ENCODE measurements at places on chromosomes 2 and 18.
A peak's percentile ranks its signal among the peaks of the same experiment; 100 is the strongest.

DNA sequence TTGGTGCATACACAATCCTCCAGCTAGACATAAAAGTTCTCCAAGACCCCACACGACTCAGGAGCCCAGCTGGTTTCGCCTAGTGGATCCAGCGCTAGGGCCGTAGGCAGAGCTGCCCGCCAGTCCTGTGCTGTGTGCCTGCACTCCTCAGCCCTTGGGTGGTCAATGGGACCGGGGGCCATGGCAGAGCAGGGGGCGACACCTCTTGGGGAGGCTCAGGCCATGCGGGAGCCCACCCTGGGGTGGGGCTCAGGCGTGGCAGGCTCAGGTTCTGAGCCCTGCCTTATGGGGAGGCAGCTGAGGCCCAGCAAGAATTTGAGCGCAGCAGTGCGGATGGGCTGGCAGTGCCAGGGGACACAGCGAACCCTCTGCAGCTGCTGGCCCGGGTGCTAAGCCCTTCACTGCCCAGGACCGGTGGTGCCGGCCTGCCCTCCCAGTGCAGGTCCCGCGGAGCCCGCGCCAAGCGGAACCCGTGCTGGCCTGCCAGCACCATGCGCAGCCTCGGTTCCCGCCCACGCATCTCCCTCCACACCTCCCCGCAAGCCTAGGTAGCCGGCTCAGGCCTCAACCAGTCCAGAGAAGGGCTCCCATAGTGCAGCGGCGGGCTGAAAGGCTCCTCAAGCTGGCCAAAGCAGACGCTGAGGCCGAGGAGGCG lies 1566.6 kb upstream of the SLC39A10 start:
- DNase-seq: no peak

- no peak for DNase-seq
These were observed 391.1 kb downstream of the ALK start for GRCh38 chr2:29530281-29530680.

DNA sequence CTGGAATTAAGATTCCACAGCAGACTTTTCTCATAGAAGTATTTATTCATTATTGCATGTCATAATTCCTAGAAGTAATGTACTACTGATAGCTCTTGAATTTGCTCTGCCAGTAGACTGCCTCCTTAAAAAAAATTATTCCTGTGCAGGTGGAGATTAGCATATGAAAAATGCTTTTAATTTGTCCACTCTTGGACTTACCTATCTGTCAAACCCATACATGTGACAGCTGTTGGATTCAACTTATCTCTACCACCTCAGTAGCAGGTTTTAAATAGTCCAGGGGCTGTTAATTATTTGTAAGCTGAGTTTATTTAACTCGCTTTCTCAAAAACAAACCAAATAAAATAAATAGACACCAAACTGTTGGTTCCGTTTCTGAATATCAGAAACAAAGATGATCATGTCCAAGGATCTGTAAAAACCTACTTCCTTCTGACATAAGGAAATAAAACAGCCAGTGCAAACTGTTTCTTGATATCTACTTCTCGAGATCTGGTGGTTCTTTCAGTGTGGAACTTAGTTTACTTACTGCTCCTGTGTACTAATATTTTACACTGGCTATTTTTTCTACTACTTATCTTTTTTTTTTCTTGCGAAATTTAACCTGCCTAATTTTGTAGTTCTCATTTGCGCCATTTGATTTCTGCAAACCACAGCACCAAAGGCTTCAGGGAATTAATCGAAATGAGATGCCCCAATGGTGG lies 44.2 kb downstream of the ZEB2 start:
- DNase-seq: no peak

DNA sequence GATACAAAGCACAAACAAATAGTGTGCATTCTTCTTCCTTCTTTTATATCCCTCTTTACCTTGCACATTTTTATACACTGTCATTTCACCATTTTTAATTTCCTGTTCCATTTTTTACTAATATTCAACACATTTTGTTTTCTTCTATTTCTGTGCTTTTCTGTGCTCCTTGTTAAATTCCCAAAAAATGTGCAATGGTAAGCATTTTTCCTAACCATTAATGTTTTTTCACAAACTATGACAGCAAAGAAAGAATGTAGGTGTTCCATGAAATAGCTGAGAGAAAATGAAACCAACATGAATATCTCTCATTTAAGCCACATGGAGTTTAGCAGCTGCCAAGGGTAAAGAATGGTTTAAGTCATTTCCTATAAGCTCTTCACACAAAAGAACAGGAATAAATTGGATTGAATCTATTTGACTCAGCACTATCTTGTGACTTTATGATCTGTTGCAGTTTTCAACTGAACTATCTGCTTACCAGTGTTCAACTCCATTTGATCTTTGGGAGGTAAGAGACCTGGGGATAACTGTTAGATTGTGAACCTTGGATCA lies 145.7 kb upstream of the CDH19 start:
- no peak for DNase-seq

- DNase-seq: peak; percentile 88
These were observed 29.9 kb downstream of the PELI1 start for GRCh38 chr2:64114063-64114911.

GRCh38 chr2:86525421-86526340 lies 37.6 kb downstream of the CHMP3 start:
- no peak for DNase-seq

DNA sequence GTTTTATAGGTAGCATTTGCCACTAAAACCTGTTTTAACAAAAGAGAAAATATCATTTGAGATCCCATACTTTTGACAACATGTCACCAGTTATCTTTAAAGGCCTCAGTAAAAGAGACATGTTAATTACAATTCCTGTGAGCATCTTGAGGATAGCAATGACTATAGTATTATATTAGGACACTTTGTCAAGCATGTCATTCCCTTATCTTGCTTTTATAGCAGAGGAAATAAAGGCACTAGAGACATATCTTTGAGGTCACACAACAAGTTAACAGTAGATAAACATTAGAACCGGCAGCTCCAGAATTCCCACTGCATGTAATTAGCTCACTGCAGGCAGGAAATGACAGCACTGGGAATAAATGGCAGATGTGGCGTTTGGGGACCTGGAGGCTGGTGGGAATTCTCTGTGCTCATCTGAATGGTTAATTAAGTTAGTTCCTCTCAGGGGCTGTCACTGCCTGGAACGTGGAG lies 25.9 kb downstream of the LYPD6B start:
- no peak for DNase-seq

DNA sequence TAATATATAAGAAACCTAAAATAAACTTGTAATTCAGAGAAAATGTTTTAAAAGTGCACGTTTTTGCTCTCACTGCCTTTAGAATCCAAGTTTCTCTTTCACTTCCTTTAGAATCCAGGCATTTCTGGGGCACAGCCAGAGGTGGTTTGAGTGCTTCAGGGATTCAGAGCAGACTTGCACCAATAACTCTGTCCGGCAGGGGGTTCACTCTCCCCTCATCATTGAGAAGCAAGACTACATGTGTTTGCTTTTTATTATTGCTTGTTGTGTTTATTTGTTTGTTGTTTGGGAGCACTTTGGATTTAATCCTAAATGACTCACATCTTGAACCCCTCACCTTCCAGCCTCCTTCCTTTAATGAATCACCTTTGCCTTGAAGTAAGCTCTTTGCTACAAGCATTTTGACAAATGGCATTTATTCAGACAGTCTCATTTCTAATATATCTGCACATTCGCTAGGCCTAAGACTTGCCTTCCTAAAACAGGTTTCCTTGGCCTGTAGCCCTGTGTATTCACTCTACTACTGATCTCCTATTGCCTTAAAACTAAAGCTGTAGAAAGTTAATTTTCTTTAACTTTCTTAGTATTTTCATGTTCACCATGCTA lies 233.5 kb upstream of the ATP5MC3 start:
- peak; percentile 66 for DNase-seq

DNA sequence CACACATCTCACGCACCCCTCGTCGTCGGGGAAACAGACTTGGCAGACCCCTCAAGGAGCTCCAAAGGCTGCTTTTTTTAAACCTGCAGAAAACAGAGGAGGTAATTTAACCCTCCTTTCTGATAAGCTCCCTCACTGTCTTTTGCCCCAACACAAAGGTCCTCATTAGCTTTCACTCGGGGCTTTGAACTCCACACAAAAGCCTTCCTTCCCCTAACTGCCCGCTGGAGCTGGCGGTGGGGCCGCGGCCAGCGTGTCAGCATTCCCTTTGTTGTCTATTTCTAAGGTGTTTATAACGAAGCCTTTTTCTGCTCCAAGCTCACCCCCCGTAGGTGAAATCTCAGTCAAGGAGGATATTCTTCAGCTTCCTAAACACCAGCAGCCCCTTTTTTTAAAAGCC lies 43.5 kb upstream of the ID2 start:
- DNase-seq: no peak

DNA sequence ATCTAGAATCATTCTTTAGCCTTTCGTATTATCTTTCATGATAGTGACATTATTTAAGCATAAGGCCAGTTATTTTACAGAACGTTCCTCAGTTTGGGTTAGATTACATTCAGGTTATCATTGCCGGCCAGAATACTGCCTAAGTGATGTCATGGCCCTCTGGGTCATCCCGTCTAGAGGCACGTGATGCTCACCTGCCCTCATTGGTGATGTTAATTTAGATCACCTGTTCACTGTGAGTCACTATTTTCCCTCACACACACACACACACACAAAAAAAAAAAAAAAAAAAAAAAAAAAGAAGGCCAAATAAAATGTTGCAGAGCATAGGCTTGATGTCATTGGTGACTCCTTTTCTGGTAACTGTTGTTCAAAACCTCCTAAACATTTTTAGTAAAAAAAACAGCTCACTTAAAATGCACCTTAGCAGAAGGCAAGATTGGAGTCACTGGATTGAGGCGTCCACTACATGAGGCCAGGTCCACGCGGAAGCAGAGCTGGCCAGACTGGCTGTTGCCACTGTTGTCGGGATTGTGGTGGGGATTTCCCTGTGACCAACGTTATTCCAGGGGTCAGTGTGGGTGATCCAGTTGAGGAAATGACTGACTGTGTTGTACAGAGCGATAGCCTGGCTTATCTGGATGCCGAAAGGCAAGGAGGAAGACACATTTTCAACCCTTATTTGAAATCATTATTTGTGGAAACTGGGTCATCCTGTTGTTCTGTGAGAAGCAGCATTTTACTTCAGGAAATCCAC lies 52.1 kb upstream of the CNGA3 start:
- no peak for DNase-seq

DNA sequence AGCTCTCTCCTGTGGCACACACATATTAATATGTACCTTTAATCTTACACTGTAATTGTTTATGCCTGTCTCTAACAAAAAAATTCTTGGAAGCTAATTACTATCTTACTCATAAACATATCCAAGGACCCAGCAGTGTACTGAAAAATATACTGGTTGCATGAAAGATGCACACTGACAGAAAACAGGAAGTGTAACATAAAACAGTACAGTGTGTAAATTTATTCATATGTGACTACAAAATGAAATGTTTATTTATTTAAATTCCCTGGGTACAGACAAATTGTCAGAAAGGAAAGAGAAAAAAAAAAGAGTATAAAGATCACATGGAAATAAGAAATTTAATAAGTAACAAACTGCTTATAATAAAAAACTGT lies 28.5 kb downstream of the TMEM131 start:
- DNase-seq: no peak

- no peak for DNase-seq
These were observed 30.6 kb upstream of the AP1S3 start for GRCh38 chr2:223868005-223868404.

DNA sequence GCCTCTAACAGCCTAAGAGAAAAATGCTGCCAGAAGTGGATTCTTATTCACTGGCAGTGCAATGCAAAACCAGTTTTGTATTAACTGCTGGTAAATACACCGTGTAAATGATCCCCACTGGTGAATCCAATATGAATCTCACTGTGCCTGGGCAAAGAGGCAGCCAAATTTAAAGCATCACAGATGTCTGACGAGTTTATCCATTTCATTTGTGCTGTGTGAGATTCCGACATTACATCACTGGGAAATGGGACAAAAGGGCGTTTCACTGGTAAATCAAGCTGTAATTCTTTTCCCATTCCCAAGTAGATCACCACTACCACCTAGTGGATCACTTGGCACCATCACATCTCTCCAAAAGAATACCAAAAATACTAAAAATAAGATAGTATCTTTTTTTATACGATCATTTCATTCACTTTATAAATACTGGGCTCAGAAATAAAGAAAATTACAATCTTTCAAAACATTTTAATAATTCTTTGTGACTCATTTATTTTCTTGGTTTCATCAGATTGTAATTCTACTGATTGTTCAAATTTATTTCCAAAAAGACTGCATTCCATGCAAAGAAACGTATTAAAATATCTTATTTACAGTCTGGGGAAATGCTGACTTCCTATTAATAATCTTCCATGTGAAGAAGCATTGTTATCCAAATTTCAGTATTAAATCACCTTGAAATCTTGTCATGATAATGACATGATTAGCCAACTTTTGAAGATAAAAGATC lies 125.6 kb downstream of the GRB14 start:
- DNase-seq: peak; percentile 44

DNA sequence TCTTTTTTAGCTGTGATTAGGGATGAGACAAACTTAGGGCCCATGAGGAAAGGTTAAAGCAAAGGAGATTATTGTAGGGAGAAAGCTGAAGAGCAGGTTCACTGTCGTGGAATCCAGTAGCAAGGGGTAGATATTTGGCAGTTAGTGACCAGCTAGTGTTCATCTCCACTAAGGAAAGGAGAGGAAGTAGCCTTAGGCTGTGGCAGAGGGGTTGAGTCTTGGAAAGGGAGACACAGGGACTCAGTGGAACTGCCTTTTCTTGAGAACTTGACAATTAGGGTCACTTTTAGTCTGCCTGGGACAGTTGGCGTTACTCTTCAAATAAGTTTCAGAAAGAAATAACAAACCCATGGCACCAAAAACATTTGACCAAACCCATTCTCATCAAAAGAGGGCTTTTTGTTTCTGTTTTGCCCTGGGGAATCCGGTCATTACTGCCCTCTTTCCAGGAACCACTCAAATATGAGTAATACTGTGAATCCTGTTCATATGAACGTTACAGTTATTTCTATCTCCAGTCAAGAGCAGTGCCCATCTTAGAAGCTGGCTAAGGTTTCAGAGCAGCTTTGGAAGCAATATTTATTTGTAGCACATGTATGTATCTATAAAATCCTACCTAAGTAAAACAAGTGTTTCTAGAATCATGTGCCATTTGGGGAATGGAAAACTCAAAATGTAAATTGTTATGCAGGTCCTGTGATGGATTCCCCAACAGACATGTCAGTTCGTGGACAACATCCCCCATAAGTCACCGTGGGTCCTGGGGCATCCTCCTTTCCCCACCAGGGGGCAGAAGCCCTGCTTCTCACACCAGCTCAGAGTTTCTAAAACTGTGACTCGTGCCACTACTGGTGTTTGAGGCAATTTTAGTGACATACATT lies 77.3 kb upstream of the PHLPP1 start:
- DNase-seq: peak; percentile 12

DNA sequence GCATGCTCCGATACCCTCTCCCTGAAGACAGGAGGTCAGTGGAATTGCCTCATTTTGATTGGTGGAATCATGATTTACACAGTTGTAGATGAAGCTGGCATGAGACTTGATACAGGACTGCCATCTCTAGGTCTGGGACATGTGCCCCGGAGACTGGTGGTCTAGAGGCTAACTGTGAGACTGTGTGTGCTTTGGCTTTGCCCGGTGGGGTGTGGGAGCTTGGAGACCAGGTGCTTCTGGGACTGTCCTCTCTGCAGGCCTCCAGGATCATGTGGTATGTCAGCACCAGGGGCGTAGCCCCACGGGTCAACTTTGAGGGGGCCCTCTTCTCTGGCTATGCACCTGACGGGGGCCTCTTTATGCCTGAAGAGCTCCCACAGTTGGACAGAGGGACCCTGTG lies 2.7 kb downstream of the THNSL2 start:
- no peak for DNase-seq
